AG04450 (cell line): ENCODE measurements at places on chromosomes 11 and 22.
A peak's percentile ranks its signal among the peaks of the same experiment; 100 is the strongest.

GRCh38 chr11:132670921-132671675 is 861.2 kb downstream of the OPCML start:
- no peak for DNase-seq

DNA sequence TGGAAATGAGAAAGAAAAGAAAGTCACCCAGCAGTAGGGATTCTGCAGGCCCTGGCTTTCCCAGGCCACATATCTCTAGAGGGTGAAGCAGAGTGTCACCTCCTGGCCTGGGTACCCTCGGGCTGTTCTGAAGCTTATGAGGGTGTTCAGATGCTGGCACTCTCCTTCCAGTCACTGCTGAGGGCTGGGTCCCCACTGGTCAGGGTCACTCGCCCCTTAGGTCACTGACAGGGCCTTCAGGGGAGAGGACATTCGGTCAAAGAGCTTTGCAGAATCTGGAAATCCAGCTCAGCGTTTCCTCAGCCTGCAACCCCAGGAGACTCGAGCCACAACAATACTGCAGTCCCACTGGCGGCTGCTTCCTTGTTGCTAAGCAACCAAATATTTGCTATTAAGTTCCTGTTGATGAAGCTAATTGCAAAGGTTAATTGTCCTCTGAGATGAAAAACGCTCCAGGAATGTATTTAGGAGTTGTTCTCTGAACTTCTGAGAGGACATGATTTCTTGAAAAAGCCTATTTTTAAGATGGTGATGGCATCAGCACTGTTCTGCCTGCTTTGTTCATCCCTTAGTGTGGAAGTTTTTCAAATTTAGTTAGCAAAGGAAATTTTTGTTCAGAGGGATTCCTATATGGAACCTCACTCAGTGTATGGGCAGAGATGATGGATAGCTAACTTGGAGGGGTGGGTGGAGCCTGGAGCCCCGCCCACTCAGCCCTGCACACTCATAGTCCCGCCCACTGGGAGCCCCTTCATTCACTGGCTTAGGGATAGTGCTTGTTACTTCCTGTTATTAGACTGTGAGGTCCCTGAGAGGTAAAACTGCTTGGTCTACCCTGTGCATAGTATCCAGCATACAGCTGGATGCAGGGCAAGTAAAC is 109.2 kb downstream of the CSNK2A3 start:
- DNase-seq, result no peak

DNA sequence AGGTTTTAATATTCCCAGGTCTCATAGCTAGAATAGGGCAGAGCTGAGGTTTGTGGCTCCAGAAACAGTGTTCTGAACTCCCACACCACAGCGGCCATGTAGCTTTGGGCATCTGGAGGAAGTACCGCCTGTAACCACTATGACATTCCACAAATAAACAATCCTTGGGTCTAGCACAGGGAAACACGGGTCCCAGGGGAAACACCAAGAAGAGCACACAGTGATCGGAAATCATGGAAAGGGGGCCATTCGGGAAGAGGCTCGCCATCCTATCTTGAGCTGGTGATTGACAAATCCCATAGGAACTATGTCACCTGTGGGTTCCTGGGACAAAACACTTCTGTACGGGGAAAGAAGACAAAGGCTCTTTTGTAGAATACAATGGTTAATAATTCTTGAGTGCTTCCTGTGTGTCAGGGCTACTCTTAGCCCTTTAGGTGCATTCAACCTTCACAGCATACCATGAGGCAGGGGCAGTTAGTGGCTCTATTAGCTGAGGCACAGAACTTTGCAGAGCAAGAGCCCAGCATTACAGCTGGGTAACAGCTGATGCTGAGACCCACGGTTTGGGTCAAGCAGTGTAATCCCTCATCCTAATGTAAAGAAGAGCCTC is 514.2 kb downstream of the NTM start:
- DNase-seq, result no peak

GRCh38 chr11:17221968-17222367 is 14.2 kb upstream of the PIK3C2A start:
- DNase-seq, result no peak

GRCh38 chr22:35215993-35216392 is 41.3 kb upstream of the HMGXB4 start:
- DNase-seq, result no peak

DNA sequence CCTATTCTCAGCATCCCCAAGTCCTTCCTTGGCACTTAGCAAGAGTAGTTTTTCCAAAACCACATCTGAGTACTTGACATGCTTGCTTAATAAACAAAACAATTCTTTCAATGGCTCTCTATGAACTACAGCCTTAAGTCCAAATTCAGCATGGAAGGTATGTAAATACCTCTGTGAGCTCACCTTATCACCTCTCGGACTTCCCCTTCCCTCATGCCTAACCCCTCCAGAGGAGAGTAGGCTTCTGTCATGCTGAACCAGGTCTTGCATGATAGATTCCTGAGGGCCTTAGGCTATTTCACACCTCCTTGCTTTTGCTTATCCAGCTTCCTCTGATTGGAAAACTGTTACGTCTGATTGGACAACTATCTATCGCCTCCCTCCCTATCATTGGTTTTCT is 312.9 kb upstream of the CCDC90B start:
- DNase-seq, result no peak

- DNase-seq, result no peak
These were observed at the start of gene OR52J3 for GRCh38 chr11:5046226-5046625. Gene OR52J3, plus strand, starts transcription at chr11:5046526. Its CDS starts 0 bp downstream, at chr11:5046526.

GRCh38 chr11:37762079-37762478 is 1164.0 kb upstream of the RAG2 start:
- no peak for DNase-seq

DNA sequence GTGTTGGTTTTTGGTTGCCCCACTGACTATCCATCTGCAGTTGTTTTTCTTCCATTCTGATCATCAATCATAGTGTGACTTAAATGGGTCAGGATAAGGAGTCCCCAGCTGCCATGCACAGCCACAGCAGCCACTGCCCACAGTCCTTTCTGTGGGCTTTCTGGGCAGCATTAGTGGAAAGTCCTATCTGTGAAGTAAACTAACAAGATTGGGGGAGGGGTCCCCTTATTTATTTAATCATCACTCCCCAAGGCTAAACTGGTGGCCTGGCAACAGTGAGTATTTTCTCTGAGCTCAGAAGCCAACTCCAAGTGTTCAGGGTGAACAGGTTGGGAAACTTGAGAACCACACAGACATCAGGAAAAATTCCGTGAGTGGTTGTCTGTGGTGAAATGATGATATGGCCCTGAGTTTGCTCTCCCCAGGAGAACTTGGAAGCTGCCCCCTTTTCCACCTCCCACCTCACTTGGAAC is 145.0 kb downstream of the CCDC34 start:
- DNase-seq, result no peak

- no peak for DNase-seq
These were observed 342.1 kb downstream of the CTTN start for GRCh38 chr11:70740488-70740851.

DNA sequence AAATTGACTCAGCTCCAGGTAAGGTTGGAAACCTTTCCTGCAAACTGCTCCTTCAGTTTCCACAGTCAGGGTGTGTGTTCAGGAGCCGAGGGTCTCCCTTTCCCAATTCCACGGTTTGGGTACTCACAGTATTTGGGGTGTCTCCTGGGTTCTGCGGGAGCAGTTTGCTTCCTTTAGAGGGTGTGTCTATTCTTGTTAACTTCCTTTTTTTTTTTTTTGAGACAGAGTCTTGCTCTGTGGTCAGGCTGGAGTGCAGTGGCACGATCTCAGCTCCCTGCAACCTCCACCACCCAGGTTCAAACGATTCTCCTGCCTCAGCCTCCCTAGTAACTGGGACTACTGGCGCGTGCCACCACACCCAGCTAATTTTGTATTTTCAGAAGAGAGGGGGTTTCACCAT is 251.4 kb downstream of the LUZP2 start:
- DNase-seq, result no peak

DNA sequence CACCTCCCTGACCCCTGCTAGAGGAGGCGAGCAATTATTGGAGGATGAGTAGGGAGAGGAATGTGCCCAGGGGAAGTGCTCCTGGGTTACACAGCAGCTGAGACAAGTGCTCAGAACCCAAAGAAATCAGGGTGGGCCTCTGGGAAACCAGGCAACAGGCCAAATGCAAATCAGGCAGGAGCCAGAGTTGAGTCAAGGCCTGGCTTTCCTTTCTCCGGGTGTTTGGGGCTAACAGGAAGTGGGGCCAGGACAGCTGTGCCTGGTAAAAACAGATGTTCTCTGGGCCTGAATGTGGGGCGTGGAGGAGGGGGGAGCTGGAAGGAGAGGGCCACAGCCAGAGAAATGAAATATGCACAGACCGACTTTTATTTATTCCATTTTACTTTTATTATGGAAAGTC is 22.0 kb downstream of the MFNG start:
- no peak for DNase-seq

DNA sequence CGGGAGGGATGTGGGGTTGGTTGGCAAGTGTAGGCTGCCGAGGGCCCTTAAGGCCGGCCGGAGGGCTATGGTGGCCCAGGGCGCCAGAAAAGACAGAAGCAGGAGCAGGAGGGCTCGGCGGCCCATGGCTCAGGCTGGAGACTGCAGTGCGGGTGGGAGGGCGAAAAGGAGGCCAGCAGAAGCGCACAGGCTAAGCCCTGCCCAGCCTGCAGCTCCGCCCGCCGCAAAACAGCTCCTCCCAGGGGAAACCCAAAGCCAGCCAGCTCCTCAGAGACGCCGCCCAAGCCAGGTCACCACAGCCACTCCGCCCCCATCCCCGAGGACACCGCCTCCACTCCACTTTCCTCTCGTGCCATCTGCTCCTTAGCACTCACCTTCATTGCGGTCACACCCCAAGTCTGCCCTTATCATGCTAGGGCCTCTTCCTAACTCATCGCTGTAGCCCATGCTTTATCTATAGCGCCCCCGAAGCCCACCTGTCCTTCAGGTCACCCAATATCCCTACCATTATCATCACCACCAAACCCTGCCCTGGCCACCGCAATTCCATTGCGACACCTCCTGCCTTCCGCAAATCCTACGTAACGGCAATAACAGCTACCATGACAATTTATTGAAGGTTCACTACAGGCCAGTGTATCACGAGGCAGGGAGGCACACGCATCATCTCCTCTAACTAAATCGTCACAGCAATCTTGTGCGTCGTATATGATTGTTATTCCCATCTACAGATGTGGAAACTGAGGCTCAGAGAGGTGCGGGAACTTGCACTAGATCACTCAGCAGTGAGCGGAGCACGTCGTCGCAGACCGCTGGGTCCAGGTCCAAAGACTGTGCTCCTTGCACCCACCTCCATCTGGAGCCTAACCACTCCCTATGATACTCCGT is at the start of gene PRCP:
Gene PRCP, minus strand, starts transcription at position 154 of the 888 bp plus-strand sequence. Its CDS starts 28 bp downstream, at position 126.
- peak; percentile 61 for DNase-seq

DNA sequence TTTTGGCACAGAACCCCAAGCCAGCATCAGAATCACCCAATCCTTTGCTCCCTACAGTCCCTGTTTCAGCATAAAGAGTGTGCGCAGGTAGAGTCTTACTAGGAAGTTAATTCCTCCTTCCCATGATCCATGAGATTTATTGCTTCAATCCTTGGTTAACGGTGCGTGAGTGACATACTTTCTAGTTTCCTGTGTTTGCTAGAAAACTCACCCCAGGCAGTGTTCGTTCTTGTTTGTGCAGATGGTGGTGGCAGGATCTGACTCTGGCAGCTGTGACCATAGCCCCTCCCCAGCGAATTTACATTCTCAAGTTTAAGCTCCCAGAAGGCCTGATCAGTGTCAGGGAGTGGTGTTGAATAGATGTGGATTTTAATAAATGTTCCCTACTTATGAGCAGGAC is 106.7 kb upstream of the CCT8L2 start:
- no peak for DNase-seq

GRCh38 chr11:131303611-131304119 is 66.8 kb upstream of the NTM start:
- DNase-seq, result no peak

GRCh38 chr11:35629511-35629910 is 11.3 kb downstream of the FJX1 start:
- no peak for DNase-seq

- DNase-seq, result no peak
These were observed 813.7 kb upstream of the CNTN5 start for GRCh38 chr11:98207086-98207485.

DNA sequence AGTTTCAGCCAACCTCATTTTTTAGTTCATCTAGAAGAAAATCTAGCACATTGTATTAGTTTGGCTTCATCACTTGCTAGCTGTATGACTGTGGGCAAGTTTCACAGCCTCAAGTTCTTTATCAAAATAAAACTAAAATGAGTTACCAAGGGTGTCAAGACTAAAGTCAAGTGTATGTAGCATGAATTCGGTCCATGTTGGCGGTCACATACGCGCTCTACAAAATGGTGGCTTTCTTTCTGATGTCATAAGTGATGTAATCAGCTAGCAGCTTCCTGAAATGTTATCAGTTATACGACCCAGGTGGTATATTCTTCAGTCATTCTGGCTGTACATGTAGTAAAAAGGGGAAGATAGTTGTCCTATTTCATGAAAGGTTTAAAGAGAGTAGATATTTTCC is 50.5 kb downstream of the POLD3 start:
- DNase-seq, result no peak

DNA sequence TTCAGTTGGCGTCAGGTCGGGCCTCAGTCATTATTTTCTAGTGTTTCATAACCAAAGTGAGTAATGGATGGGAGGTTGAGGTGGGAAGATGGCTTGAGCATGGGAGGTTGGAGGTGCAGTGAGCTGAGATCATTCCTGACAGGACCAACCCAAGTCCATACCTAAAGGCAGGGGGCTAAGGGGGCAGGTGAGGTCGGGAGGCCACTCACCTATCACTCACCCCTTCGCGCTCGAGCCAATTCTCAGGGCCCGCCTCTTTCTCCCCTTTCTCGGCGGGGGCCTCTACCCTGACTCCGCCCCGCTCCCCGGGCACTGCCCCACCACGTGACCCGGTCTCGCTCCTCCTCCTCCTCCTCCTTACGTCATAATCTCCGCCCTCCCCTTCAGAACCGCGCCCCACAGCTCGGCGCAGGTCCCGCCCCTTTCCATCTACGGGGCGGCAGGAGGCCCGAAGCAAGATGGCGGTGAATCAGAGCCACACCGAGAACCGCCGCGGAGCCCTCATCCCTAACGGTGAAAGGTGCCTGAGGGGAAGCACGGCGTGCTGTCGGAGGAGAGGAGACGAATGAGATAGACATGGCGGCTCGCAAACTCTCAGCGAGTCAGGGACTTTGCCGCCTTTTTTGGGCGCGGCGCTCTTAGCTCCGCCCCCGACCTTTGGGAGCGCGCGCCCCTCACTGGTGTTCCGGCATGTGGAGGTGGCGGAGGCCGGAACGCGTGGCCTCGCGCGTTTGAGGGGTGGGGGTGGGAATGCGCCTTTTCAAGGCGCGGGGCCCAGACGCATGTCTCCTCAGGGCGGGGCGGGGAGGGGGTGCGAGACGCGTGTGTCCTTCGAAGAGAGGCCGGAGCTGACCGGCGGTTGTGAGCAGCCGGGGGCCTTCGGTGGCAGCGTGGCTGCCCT is at the start of gene WBP2NL:
Gene WBP2NL, plus strand, starts transcription at position 428 of the 901 bp plus-strand sequence. Its CDS starts 31 bp downstream, at position 459.
- DNase-seq, result peak; percentile 8

- no peak for DNase-seq
These were observed 423.1 kb downstream of the ETS1 start for GRCh38 chr11:128164080-128164741.

DNA sequence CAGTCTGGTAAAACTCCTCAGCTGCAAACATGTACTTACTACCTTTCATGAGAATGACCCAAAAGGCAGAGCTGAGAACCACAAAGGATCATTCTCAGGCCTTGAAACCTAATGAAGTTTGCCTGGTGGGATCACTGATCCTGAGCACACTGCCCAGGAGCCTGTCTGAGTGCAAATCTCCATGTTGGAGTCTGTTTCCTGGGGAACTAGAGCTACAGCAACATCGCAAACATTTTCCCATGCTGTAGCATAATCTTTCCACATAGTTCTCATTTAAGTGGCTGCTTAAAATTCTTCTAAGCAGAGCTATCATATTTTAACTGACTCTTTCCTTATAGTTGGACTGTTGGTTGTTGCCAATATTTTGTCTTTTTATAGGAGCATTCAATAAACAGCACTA is 58.5 kb downstream of the GUCY1A2 start:
- no peak for DNase-seq

GRCh38 chr22:49300951-49301397 is 526.7 kb downstream of the BRD1 start:
- no peak for DNase-seq
